ENCODE measurements at places on chromosomes 3 and 15.

DNA sequence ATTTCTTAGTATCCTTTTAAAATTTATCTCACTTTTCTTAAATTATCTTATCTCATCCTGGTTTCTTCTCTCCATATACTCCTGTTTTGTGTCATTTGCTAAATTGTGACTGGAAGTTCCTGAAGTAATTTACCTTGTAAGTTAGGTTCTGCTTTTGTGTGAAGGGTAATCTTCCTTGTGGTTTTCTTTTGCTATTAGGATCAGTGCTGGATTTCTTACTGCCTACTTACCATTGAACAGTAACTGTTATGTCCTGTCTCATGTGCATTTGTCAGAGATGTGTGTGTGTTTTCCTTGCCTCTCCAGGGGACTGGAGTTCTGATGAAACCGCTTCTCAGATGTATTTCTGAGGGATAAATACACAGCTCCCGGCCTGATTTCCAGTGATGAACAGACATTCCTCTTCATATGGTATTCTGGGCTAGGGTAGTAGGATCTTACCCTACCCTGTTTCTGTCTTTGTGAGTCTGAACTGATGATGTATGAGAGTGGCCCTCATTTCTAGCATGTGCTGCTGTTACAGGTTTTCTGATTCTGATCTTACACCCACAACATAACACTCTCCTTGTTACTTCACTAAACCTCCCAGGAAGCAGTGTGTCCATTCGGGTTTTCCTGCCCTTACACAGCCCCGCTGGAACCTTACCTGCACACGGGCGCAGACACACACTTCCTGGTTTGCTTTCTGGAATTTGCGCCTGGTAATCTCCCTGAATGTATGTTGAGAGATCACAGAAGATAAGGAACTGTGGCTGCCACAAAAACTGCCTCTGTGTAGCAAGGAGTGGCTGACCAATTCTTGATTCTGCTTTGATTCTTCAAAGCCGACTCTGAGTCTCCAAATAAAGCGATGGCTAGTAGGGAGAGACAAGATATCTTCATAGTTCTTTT is 14.7 kb downstream of the PAK2 start:
- DNase-seq: no peak

DNA sequence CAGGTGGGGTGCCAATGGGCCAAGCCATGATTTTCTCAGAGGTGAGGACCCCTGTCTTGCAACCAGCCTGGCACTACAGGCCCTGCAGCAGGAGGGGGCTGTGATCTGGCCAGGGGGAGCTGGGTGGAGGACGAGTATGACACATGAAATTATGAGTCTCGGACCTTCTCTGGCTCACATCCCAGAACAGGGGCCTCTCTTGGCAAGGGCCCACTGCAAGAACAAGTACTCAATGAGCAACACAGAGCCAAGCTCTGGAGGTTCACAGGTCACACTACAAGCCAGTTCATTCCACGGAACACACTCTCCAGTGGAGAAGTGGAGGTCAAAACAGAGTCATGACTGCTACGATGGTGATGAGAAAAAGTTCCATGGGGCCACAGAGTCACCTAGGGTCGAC is 28.3 kb downstream of the CCDC32 start:
- no peak for DNase-seq

- no peak for DNase-seq
These were observed 41.5 kb downstream of the TOPBP1 start for GRCh38 chr3:133620066-133620784.

- no peak for DNase-seq
These were observed 41.5 kb downstream of the EFCAB12 start for GRCh38 chr3:129386984-129387383.

DNA sequence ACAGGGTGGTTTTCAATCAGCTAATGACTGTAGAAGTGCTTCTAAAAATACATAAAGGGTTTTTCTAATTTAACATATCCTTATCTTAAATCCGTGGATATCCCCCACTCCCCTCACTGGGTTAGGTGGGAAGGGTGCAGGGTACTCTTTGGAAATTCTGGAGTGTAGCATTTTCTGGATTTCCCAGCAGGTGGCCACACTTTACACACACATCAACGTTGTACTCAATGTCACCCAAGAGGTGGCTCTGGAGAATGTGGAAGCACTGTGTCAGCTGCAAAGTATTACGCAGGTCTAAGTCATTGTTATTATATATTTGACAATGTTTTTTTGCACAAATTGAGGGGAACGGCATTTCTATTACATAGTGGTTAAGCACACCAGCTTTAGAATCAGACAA is 168.8 kb downstream of the CHDH start:
- DNase-seq: no peak

DNA sequence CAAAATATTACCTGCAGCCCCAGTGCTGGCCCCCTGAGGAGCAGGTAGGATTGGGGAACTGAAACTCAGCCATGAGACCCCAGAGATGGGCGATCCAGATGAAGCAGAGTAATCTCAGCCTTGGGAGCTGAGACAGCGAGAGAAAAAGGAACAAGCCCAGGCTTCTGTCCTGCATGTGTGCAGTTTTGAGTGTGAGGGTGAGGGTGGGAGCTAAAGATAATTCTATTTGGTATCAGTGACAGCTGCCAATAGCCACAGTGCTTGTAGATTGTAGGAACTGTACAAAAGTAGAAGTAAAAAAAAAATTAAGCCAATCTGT is 5.9 kb downstream of the ATP8B4 start:
- DNase-seq: no peak

- no peak for DNase-seq
These were observed 50.1 kb downstream of the PCSK6 start for GRCh38 chr15:101439285-101439919.

- DNase-seq: no peak
These were observed 109.1 kb downstream of the RFTN1 start for GRCh38 chr3:16404349-16404895.

DNA sequence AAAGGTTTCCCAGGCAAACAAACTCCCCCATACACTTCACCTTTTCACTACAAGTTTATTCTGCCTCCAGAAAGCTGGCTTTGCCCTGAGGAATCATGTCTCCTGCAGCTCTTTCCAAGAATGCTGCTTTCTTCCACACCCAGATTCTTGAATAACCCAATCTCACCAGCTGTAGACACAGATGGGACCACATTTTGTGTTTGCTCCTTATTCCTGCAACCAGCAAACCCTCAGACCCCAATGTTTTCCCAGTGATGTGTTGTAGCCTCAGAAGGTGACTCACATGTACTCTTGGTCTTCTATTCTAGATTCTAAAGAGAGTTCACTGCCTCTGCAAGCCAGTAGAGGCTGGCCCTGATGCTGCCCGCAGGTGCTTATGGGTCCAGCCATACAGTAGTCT is 23.6 kb upstream of the TRIM59 start:
- DNase-seq: no peak

Measured in stimulated activated CD4-positive, alpha-beta T cell treated with anti-CD3 and anti-CD28 coated beads, Interleukin-2, amount 100 ng/mL, for 24 hours (primary cell).